ENCODE measurements at places on chromosomes 6 and 20. TPM values are rescaled to one million over a fixed set of nuclear protein-coding genes. Genes with fewer than 3 reads are reported as not detected.

- H3K4me3 ChIP-seq: no peak overlapping the region
- H3K27ac ChIP-seq: no peak overlapping the region
- no peak for DNase-seq
- H3K4me1 ChIP-seq: no peaks in the 10 kb centered on the region
Measured at GRCh38 chr6:44735630-44735963, 348.1 kb downstream of the CDC5L start.

The CRISP3 gene
- total RNA-seq: not detected

The MATN4 gene
- total RNA-seq: 0.11 TPM

DNA sequence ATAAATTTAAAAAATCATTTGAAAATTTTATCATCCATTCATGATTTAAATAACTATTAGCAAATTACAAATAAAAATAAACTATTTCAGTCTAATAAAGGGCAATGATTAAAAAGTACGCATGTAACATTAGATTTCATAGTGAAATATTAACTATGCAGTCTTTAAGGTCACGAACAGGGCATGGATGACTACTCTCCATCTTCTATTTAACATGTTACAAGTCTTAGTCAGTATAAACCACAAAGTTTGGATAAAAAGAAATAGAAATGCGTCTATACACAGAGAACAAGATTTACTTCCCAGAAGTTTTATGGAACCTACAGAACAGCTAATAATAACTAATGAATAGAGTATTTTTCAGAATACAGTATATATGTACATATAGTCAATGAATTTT lies 1016.0 kb downstream of the EYS start:
- H3K4me1 ChIP-seq: no peaks in the 10 kb centered on the region
- no peaks in the 10 kb centered on the region for H3K36me3 ChIP-seq
- no peak overlapping the region for H3K4me3 ChIP-seq
- no peaks in the 10 kb centered on the region for H3K27me3 ChIP-seq
- H3K27ac ChIP-seq: no peak overlapping the region
- no peak for DNase-seq

- no peaks in the 10 kb centered on the region for H3K27me3 ChIP-seq
- no peak for DNase-seq
- H3K4me3 ChIP-seq: no peak overlapping the region
- peaks cover 6% of the 10 kb centered on the region for H3K4me1 ChIP-seq
- peaks cover 12% of the 10 kb centered on the region for H3K36me3 ChIP-seq
Measured at GRCh38 chr6:73207221-73207837, 18.0 kb downstream of the KHDC1L start.

DNA sequence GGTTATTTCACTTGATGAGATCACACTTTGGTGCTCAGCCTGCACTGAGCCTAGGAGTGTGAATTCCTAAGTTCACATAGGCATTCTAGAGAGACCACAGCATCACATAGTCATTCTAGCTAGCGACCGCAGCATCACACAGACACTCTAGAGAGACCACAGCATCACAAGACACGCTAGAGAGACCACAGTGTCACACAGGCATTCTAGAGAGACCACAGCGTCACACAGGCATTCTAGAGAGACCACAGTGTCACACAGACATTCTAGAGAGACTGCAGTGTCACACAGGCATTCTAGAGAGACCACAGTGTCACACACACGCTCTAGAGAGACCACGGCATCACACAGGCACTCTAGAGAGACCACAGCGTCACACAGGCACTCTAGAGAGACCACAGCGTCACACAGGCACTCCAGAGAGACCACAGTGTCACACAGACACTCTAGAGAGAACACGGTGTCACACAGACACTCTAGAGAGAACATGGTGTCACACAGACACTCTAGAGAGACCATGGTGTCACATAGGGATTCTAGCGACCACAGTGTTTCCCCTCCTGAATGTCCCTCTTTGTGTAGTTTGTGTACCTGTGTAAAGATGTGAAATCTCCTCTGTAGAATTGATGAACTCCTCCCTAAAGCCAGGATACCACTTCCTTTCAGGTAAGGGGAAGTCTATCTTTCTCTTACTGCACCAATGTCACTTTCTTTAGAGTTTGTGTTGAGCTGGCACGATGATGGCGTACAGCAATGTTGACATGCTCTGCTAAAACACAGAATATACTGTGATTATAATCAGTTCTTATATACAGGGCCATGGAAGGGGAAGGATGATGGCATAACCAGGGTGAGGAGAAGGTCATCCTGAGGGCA lies 169.4 kb downstream of the ZDHHC14 start:
- H3K36me3 ChIP-seq: peaks cover 4% of the 10 kb centered on the region
- no peak overlapping the region for H3K27ac ChIP-seq
- DNase-seq: no peak
- no peak overlapping the region for H3K4me3 ChIP-seq
- no peaks in the 10 kb centered on the region for H3K27me3 ChIP-seq

GRCh38 chr6:170365121-170365520 lies 58.6 kb downstream of the FAM120B start:
- no peaks in the 10 kb centered on the region for H3K27me3 ChIP-seq
- DNase-seq: no peak
- no peak overlapping the region for H3K4me3 ChIP-seq
- 0 out of 2 replicates have a peak, but pooled peaks cover 4% of the 10 kb centered on the region for H3K36me3 ChIP-seq
- H3K4me1 ChIP-seq: no peaks in the 10 kb centered on the region
- H3K27ac ChIP-seq: no peak overlapping the region

The RIMS1 gene
- 0.83 TPM for total RNA-seq

GRCh38 chr6:137769797-137770362 lies 97.2 kb upstream of the TNFAIP3 start:
- no peaks in the 10 kb centered on the region for H3K27me3 ChIP-seq
- no peaks in the 10 kb centered on the region for H3K4me1 ChIP-seq
- no peak overlapping the region for H3K27ac ChIP-seq
- H3K36me3 ChIP-seq: no peaks in the 10 kb centered on the region
- H3K4me3 ChIP-seq: no peak overlapping the region

The PREP gene
- 52.4 TPM for total RNA-seq

GRCh38 chr6:149224399-149224798 lies 93.1 kb upstream of the TAB2 start:
- no peak overlapping the region for H3K27ac ChIP-seq
- DNase-seq: no peak
- no peaks in the 10 kb centered on the region for H3K27me3 ChIP-seq
- H3K4me3 ChIP-seq: no peak overlapping the region
- no peaks in the 10 kb centered on the region for H3K36me3 ChIP-seq

- no peaks in the 10 kb centered on the region for H3K36me3 ChIP-seq
- no peak overlapping the region for H3K4me3 ChIP-seq
- H3K4me1 ChIP-seq: no peaks in the 10 kb centered on the region
- no peak overlapping the region for H3K27ac ChIP-seq
Measured at GRCh38 chr6:105443941-105444340, 41.1 kb upstream of the PREP start.

Data from H9 (cell line).